ENCODE measurements at places on chromosomes 3 and 15.

- DNase-seq = no peak
These were observed 8.6 kb downstream of the PLA2G4E start for GRCh38 chr15:42012241-42012640.

GRCh38 chr3:42101048-42101447, 9.9 kb downstream of the TRAK1 start:
- no peak for DNase-seq

DNA sequence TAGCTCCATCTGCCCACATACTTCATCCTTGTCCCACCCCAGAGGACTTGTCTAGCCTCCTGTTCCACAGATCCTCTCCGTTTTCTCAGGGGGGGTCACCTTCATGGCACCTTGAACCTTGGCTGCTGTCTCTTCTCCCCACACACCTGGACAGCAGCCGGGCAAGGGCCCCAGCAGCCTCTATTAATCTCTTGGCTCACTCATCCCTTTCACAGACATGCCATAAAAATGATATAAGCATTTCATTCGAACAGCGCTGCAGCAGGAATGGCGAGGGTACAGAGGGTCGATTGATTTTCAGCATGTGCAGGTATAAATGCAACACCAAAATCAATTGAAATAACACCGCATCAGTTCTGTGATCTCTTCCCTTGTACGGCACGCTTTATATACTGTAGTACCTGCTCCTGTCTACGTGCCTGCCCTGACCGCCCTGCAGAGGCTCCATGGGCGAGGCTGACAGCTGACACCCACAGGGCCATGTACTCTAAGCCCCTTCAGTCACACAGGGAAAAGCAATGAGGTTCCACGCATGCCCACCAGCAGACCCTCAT, 209.9 kb downstream of the NTRK3 start:
- DNase-seq = no peak

- DNase-seq = no peak
These were observed 511.6 kb upstream of the MDFIC2 start for GRCh38 chr3:70824078-70824477.

DNA sequence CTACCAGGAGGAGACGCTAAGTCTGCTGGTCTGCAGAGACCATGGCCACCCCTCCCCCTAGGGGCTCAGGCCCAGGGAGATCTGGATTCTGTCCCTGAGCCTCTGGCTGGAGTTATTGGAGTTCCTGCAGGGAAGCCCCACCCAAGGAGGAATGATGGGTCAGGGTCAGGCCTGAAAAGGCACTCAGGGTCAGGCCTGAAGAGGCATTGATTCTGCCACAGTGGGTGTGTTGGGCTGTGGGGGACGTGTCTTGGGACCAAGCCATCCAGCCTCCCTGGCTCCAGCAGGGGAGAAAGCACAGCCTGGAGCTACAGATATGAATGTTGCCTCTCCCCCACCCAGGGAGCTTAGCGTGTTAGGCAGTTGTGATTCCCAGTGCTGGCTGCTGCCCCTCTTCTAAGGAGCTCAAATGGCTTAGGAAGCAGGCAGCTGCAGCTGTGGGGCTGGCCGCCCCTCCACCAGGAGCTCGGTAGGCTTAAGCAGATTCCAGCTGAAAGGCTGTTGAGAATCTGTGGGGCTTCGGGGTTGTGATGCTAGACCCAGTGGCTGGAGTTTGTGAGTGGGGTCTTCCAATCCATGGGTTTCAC, 176.7 kb downstream of the CHL1 start:
- no peak for DNase-seq

- no peak for DNase-seq
These were observed 53.3 kb downstream of the SLC7A14 start for GRCh38 chr3:170532573-170532972.

All from stimulated activated CD4-positive, alpha-beta T cell treated with anti-CD3 and anti-CD28 coated beads, Interleukin-15, amount 100 ng/mL, for 24 hours (primary cell).